Anterior cingulate cortex (tissue), 58 donors: ENCODE measurements at places on chromosomes 1 and 21.

- no peak for DNase-seq
Measured at GRCh38 chr1:31243501-31244286, 4.0 kb upstream of the NKAIN1 start.

DNA sequence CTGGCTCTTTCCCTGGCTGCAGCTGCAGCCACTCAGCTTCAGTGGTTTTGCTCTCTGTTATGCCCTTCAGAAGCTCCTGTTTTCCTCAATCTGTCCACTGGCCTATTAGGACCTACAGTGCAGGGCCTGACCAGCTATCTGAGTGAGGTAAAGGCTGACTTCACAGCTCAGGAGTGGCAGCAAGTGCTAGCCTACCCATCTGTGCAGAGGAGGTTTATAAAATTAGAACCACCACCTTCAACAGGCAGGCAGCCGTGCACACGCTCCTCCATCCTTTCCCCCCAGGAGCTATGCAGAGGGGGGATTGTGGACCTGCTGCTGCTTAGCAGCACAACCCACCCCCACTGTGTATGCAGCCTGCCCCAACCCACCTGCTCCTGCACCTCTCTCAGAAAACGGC is 8.3 kb downstream of the ADAR start:
- DNase-seq: no peak

DNA sequence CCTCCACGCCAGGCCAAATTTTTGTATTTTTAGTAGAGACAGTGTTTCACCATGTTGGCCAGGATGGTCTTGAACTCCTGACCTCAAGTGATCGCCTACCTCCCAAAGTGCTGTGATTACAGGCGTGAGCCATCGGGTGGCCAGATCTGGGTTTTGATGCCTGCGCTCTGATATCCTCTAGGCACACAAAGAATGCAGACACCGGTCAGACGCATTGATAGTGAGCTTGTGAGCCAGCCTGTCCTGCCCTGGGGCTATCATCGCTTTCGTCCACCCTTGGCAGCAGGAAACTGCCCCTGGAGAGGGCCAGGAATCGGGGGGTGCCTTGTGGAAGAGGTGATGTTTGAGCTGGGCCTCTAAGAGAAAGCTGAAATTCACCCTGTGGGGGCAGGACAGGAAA is 4.0 kb downstream of the FBLIM1 start:
- DNase-seq: no peak

DNA sequence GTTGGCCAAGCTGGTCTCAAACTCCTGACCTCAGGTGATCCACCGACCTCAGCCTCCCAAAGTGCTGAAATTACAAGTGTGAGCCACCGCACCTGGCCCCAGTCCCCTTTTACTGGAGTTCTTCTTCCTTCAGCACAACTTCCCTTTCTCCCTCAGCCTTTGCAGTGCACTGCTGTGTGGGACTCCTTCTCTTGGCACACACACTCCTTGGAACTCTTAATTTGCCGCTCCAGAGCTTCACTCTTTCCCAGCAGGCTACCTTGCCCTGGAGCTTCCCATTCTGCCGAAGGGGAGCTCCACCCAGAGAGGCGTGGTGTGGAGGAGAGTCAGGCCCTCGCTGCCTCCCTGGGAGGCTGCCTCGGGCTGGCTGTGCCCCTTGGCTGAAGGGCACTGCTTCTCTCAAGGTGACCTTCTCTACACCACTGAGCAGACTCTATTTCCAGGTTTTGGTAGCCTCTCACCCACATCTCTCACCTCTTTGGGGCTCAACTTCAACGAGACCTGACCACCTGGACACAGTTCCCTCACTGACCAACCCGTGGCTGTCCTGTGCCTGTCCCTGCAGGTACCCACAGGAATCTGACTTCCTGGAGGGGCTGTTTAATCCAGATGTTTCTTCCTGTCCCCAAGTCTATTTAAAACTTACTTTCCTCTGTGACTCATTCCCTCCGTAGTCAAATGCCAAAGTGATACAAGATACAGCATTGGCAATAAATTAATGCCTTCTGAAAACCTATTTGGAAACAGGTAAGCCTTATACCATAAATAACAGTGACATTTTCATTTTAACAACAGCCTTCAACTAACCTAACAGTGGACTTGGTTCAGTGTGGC is 227.3 kb upstream of the KIAA0040 start:
- DNase-seq: no peak

GRCh38 chr1:26434161-26434752 is 2.1 kb downstream of the DHDDS start:
- no peak for DNase-seq
